ENCODE measurements at places on chromosomes 6 and 20.

DNA sequence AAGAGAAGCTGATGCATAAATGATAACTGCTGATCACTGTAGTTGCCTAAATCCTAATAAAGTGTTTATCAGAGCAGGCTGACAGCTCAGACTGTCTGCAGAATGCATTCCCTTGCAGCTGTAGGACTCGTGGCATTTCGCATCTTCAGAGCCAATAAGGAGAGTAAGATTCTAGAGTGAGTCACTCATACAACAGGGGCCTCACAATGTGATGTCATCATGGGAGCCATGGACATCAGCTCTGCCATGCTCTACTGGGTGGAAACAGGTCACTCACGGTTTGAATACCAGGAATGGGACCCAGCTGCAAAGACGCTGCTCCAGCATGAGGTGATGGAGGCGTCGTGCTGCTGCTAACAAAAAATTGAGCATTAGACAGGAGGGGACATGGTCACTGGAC, 7.4 kb downstream of the FAM209B start:
- DNase-seq = no peak

DNA sequence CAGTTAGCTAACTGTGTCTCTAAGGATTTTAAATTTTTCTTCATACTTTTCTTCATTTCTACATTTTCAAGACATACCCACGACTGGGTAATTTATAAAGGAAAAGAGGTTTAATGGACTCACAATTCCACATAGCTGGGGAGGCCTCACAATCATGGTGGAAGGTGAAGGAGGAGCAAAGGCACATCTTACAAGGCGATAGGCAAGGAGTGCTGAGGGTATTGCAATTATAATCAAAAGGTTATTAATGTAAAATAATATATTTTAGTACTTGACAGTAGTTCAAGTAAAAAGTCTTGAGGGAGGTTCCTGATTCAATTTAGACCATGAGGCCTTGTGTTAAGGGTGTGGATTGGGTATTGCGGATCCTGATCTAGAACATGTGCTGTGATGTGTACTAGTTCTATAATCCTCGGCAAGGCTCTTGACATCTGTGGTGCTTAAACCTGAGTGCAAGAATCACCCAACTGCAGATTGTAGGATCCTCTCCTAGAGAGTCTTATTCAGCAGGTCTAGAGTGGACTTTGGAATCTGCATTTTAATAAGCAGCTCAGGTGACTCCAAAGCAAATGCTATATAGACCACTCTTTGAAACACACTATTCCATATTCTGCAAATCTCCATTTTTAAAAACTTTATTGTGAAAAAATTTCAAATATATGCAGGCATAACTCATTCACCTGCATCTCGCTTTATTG, 7.2 kb upstream of the ABCC10 start:
- no peak for DNase-seq

DNA sequence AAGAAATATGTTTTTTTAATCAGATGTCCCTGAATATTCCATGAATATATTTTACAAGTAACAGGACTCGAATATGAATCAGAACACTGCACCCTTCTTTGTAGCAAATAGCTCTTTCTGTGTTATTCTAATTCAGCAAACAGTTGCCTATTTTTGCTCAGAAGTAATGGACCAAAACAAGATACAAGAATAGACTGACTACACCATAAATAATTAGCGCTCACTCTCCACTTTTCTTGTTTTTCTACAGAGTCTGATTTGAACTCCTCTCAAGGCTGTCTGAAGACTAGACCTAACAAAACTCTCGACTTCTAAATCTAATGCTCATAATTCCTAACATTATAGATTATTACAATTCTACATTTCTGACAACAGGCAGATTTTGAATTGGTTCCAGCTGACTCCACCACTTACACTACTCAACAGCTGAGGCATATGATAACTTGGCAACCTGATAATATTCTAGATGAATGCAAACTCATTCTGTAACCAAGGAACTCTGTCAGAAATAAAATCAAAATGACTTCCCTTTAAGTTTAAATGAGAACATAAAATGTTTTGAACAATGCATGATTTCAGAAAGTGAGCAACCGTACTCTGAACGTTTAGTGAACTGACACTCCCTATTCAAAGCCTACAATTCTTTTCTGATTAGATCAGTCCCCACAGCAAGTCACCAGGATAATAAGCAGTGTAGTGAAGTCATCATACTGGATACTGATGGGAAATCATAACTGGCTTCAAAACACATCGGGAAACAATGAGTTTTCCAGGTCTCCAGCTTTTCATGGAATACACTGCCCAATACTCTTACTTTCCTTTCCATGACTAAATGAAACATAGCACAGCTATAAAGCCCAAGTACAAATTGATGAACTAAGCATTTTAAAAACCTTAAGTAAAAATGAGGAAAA, 114.2 kb upstream of the BEND6 start:
- no peak for DNase-seq

DNA sequence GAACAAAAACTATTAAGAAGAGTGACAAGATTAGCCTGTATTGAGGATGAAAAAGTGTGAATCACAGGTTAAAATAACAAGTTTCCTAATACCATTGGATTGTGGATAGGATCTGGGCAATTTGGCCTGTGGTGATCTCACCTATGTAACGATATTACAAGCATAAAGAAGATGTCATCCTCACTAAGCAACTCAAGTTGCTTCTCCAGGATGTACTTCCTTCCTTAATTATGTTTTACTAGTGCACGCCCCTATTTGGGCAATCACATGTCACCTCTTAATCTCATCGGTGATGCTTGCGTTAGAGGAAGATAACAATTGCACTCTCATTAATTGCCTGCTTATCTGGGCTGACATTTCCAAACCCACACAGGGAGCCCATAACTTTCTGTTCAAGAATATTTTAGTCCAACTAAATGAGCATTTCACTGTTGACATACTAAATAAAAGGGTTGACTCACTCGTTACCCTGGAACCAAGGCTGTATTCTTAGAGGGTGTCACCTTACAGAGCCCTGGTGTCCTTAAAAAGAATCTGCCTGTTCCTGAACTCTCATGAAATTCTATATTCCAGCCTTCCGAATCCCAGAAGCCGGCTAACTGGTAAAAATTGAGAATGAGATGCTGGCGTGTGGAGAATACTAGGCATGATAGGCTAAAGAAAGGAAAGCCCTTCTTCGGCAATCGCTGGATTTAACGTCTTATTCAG, 88.2 kb upstream of the ATXN1 start:
- no peak for DNase-seq

DNA sequence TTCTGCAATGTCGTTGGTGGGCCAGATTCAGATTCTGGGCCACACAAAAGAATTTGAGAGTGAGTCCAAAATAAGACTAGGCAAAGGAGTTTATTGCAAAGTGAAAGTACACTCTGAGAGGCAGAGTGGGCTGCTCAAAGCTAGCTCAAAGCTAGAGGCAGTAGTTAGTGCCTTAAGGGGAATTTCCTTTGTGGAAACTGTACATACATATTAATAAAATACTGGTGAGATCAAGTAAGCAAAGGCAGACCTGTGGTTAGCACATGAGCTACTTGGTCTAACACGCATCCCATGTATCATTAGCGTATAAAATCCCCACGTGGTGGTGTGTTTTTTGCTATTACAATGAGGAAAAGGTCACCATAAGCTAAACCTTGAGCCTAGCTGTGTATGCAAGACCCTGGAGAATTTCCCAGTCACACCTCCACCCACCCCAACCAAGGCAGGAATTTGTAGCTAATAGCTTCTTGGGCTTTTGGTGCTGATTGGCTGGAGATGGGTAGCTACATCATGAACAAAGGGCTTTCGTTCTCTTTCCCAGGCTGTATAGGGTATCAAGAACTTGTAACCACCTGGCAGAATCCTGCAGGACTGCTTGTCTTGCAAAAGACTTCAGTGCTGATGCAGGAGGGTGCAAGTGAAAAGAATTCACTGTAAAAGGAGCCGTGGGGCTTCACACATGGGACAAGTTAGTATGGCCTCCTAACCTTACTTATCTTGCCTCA, 14.7 kb upstream of the TRIM26 start:
- DNase-seq = no peak

- no peak for DNase-seq
Measured at GRCh38 chr6:14322841-14323240, 205.3 kb downstream of the CD83 start.

GRCh38 chr6:97885828-97886227, 602.8 kb upstream of the MMS22L start:
- DNase-seq = no peak

DNA sequence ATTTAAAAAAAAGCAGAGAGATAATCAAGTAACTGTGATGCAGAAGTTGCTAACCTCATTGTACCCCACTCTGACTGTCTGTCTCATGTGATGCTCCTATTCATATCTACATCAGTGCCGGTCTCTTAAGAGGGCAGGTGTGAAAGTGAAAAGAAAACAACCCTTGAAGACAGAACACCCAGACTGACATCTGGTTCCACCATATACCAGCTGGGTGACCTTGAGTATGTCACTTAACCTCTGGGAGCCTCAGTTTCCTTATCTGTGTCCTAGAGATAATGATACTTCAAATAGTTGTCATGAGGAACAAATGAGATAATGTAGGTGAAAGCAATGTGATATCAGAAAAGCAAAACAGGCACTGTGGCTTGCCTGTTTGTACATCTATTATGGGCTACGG, 426.8 kb upstream of the SOX4 start:
- DNase-seq = no peak

DNA sequence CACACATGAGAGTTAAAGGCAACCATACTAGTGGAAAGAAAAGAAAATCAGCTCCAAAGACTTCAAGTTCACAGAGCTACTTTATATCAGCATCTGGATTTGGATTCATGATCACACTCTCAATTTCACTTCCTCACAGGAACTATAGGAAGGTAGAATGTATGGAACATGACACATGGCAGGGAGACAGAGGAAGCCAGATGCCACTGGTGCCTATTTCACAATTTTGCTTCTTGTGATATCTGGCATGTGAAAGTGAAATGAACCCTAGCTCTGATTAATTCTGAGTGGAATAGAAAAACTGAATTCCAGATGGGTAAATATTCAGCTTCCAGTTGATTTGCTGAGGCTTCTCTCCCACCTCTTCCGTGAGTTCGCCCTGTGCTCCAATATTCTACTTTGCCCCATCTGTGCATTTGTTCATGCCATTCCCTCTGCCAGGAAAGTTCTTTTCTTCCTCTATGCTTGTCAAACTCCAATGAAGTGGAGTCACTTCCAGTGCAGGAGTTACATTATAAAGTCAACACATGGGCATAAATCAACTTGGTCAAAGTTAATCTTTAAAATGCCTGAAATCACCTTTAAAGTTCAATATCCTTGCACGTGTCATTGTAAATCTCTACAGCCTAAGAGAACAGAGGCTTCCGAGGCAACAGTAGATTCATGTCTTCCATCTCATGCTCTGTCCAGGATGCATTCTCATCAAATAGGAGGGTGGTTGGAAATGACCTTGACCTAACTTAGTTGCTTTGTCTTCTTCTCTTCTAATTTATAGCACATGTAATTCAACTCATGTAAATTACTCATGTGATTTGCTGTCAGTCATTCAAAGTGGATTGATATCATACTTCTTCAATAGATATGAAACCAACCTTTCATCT, 275.3 kb downstream of the HIVEP2 start:
- no peak for DNase-seq

- DNase-seq = no peak
Measured at GRCh38 chr20:20744170-20744725, 31.8 kb upstream of the RALGAPA2 start.

GRCh38 chr6:170067181-170067641, 223.7 kb downstream of the DLL1 start:
- no peak for DNase-seq

GRCh38 chr6:13368079-13368730, 39.9 kb upstream of the TBC1D7 start:
- no peak for DNase-seq

DNA sequence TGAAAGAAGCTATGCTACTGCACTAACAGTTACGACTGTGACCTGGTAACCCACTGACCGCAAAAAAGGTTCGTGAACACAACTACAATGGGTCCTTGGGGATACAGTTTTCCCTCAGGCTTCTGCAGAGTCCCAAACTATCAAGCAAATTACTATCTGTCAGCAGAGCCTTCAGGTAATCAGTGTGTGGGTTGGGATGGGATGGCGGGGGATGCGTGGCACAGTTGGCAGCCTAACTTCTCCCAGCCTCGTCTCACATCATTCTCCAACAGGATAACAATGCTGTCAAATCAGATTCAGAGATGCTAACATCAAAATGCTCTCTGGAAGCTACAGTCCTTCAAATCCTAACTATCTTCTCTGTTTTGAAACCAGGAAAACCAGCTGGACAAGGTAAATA, 102.3 kb downstream of the EPM2A start:
- no peak for DNase-seq
